ENCODE measurements at places on chromosomes 6 and 20.

GRCh38 chr6:30885481-30885998 lies 1.2 kb downstream of the DDR1 start:
- no peak for DNase-seq

DNA sequence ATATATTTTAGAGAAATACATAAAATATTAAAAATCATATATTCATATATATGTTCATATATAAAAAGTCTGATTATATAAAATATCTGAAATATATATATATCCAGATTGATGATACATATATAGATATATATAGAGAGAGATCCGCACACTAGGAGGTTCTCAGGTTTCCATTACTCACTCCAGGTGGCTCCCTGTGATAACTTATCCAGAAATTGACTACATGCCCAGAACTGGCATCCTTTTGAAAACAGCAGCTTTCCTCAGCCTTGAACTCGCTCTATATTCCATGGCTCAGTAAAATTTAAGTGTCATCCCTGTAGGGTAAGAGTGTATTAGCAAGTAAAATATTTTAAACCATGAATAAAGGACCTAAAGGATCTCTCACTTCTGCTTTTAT lies 206.8 kb downstream of the TINAG start:
- DNase-seq: no peak

DNA sequence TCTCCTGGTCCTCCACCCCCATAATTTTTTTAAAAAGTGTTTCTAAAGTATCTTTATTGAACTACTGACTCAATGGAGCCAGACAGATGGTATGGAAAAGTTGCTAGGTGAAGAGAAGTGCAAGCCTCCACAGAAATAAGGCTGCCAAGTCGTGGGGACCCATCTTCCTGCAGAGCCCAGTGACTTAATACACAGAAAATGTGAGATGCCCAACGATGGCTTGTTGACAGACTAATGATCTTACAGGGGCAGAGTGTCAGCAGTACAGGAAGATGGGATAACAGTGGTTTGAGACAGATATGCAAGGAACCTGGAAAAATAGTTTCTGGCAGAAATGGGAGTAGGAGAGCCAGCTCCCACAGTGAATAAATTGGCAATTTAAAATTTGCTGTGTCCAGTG lies 43.3 kb downstream of the FYN start:
- no peak for DNase-seq

- DNase-seq: no peak
Measured at GRCh38 chr20:45010399-45010828, 44.1 kb downstream of the STK4 start.

GRCh38 chr6:147268254-147268653 lies 64.0 kb downstream of the STXBP5 start:
- DNase-seq: no peak

GRCh38 chr6:56245903-56246351 lies 1.5 kb downstream of the COL21A1 start:
- DNase-seq: no peak

DNA sequence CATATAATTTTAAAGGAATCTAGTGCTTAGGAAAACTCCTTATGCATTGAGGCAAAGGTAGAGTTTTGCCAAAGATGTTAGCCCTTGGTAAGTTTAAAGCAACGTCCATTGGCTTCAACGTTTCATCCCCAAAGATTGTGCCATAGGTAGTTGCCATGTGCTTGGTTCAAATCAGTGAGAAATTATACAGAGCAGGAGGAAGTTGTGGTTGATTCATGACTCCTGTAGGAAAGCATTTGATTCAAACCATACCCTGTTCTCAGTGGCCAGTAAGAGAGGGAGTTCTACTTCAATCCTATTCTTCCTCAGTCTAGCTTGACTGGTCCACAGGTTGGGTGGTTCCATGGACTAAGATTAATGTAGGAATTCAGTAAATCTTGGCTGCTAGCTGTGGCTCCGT lies 535.6 kb downstream of the QKI start:
- DNase-seq: no peak

- DNase-seq: no peak
Measured at GRCh38 chr6:95802978-95803377, 212.8 kb upstream of the FUT9 start.

DNA sequence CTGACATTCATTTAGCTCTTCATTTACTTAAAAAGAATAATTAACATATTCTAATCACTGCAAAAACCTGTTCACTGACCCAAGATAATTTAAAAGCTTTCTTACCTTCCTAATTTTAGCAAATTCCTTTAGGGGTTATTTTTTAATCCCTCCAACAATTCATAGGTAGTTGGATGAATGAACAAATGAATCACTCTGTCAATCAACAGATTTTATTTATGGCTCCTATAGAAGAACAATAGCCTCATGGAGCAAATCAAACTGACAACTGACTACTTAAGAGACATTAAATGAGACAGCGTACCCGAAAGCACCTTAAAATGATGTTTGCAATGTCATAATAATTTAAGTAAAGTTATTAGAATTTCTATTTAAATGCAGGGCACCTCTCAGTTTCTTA lies 31.5 kb upstream of the GJA1 start:
- no peak for DNase-seq

GRCh38 chr6:39909701-39910100 lies 24.6 kb downstream of the MOCS1 start:
- DNase-seq: no peak

- DNase-seq: no peak
Measured at GRCh38 chr6:5718231-5718947, 288.3 kb downstream of the NRN1 start.

DNA sequence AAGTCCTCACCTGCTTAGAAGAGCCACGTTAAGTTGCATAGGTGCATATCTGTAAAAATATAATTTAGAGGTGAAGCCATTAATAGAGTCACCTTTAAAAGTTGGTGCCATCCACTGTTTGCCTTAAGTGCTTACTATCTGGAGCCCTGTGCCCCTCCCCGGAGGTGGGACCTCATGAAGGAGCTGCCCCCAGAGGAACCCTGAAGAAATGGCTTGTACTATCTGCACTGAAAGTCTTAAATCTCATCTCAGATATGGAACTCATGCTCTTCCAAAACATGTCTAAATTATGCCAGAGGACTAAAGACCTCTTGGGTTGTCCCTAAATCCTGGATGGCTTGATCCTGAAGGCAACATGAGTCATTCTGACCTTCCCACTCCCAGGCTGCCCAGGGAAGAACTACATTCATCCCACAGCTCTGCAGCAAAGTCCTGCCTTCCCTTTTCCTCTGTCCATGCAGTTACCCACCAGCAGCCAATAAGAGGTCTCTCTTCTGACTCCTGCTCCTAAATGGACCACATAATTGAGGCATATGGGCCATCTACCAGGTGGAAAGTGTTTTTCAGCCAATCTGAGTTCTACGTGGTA lies 85.3 kb downstream of the ASXL1 start:
- DNase-seq: no peak

GRCh38 chr20:37185686-37186085 lies 6.3 kb upstream of the MROH8 start:
- no peak for DNase-seq

- DNase-seq: no peak
Measured at GRCh38 chr20:10637563-10637962, 36.2 kb downstream of the JAG1 start.

DNA sequence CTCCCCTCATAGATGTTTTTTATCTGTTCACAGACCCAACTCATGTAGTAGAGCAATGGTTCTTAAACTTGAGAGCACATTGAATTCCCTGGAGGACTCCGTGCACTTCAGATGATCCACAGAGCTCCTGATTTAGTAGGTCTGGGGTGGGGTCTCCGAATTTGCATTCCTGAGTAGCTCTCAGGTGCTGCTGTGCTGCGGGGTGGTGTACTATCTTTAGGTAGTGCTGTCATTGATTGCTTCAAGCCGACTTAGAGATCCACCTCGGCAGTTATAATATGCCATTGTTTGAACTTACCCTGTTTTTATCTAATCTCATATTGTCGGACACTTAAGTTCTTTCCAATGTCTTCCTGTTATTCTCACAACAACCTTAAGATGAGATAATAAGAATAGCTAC lies 45.0 kb downstream of the BMP2 start:
- DNase-seq: no peak

DNA sequence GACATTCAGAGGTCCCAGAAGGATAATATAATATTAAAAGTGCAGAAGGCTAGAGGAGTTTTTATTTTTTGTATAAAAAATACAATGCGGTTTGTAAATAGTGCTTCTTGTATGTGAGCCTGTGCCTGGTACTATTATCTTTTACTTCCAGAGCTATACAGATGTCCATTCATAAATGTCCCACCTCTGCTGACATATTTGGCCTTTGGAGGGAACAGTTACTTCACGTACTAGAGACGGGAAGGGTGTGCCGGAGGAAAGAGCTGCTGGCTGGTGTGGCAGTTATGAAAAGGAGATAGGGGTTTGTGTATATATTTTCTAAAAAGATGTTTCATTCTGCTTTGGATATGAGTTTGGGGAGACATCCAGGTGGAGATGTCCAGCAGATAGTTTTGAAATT lies 8.8 kb downstream of the CD109 start:
- no peak for DNase-seq

GRCh38 chr6:20892365-20892764 lies 358.1 kb downstream of the CDKAL1 start:
- no peak for DNase-seq

DNA sequence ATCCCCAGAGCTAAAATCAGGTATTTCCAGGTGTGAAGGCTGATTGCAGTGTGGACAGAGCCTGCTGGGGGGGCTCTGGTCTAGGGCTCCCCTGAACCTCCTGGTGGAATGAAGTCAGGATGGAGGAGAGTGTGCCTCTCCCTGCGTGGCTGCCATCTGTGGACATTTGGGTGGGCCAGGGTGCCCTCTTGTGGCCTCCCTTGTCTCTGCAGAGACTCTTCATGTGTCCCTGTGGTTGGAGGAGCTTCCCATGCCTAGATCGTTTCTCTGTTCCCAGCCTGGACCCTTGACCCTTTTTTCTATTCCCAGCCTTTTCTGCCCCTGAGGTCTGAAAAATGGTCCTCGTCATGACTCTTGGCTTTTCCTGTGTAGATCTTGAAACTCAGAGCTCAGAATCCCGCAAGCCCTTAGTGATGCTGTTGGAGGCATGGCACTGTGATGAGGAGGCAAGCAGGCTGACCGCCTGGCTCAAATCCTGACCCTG lies 9.9 kb upstream of the PSMF1 start:
- peak; percentile 46 for DNase-seq

DNA sequence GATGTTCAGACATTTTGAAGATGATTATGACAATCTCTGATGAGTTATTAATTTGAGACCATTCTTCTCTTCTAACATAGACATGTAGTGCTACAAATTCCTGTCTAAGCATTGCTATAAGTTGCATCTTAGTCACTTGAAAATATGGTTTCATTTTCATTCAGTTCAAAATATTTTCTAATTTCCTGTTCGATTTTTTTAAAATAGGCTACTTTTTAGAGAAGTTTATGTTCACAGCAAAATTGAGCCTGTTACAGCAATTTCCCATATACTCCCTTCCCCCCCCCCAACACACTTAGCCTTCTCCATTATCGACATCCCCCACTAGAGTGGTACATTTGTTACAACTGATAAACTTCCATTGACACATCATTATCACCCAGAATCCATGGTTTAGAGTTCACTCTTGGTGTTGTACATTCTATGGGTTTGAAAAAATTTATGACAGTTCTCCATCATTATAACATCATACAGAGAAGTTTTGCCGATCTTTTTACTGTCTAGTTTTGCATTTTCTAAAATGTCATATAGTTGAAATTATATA lies 31.2 kb downstream of the PLAGL1 start:
- no peak for DNase-seq

DNA sequence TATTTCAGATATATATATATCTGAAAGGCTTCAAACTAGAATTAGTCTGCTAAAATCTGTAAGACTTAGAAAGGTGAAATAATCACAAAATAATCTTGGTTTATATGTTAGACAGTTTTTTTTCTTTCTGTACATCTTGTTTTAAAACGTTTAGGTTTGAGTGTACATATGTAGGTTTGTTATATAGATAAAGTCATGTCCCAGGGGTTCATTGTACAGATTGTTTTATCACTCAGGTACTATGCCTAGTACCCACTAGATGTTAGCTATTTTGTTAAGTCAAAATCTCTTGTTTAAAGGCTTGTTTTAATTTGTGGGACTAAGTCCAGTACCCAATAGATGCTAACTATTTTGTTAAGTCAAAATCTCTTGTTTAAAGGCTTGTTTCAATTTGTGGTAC lies 1339.0 kb upstream of the CITED2 start:
- DNase-seq: no peak

GRCh38 chr6:169984181-169985120 lies 233.0 kb downstream of the ERMARD start:
- DNase-seq: no peak

DNA sequence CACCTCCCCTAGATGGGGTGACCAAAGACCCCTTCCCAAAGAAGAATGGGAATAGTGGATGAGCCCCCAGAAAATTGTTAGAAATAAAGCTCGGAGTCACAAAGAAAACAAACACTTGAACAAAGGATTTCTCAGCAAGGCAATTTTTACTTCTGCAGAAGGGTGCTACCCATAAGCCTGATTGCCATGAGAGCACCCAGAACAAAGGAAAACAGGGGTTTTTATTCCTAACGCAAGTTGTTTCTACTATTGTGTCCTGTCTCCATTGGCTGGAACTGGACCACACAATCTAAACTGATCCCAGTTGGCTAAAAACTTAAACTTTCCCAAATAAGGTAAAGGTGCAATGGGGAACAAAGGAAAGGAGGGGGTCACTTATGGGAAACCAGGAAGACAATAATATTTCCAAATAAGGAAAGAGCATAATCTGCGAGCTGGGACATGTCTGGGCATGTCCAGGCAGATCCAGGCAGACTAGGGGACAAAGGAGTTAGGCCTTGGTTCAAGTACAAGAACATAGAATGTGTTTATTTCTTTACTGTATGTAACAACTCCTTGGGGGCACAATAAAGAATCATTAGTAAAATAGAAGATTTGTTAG lies 20.0 kb downstream of the HLA-B start:
- no peak for DNase-seq

- no peak for DNase-seq
Measured at GRCh38 chr20:33373735-33374605, 27.3 kb downstream of the CDK5RAP1 start.

DNA sequence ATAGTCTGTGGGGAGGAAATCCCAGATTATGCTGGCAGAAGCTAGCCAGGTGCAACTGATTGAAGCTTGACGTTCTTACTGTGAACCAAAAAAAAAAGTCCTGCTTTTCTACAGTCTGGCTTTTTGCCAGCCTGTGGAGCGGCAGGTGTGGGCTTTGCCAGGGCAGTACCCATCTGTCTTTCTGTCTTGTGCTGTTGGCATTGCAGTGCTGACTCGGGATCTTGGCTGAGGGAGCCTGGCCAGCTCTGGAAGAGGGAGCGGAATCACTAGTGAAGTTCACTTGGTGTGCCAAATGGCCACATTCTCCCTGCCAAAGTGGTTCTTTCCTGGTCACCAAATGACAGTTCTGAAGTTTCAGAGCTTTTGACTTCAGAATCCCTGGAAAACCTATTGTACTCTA lies 5.0 kb downstream of the KIF3B start:
- no peak for DNase-seq

DNA sequence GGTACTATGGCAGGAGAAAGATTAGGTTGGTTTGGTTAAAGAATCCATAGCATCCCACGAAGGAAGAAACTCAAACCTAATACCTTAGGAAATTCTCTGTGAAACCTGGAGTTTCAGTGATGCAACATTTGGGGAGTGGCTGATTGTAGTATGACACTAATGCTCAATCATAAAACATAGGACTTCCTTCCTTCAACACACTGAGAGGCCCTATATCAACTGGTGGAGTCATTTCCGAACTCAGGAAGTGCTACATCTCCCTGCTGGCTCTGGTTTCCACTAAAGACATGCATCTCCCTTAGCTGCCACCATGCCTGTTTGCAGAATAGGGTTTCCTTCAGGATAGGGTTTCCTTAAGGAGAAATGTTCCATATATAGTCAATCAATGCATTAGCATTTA lies 5.2 kb upstream of the MANEA start:
- DNase-seq: no peak
